ENCODE measurements at places on chromosomes 16 and 17.

- no peak for DNase-seq
Measured at GRCh38 chr17:70171159-70171558, 1.8 kb downstream of the KCNJ2 start.

- no peak for DNase-seq
Measured at GRCh38 chr17:77774182-77774581, 184.3 kb upstream of the TNRC6C start.

DNA sequence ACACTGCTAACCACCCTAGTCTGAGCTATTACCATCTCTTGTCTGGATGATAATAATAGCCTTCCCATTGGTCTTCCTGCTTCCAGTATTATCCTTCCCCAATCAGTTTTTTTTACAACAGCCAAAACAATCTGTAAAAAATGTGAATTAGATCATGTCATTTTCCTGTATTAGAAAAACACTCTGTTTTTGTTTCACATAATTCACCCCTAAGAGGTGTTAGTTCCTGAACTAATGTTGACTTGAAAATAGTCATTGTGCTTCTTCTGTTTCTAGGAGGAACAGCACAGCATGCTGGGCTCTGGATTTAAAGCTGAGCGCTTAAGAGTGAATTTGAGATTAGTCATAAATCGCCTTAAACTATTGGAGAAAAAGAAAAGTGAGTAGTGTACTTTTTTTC lies 20.0 kb downstream of the IST1 start:
- DNase-seq = no peak

DNA sequence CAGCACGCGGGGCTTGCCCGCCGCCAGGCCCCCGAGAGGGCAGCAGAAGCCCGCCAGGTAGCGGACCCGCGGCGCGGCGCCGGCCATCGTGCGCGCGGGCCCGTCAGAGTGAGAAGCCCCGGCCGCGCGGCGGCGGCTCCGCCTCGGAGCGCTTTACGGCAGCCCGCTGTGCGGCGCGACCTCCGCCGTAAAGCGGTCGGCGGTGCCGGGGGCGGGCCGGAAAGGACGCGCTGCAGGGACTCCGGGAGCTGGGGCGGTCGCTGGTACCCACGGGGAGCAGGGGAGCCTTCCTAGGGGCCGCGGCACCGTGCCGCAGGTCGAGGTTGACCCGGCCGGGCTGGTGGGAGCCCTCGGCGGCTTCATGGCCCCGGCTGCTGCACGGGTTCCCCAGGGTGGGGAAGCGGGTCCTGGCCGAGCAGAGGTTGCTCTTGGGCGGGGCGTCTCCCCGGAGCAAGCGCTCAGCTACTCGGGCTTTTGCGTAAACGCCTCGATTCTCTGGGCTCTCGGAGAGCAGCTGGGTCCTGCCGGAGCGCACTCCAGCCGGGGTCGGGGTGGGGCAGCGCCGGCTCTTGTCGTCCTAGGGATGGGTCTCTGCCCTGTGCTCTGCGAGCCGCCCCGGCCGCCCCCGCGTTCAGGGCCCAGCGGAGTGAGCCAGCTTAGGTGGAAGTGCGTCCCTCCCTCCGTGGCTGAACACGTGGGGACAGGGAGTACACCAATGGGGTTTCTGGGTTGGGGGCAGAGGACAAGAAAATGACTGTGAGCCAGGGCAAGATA lies at the start of gene FAAP100:
Gene FAAP100 (minus strand): TSS at position 110 of the 774 bp plus-strand sequence. CDS start 23 bp downstream, at position 87.
- peak; percentile 80 for DNase-seq

- DNase-seq = no peak
Measured at GRCh38 chr17:70238646-70239045, 69.3 kb downstream of the KCNJ2 start.

GRCh38 chr16:84603140-84603816 lies 14.6 kb downstream of the COTL1 start:
- peak; percentile 51 for DNase-seq

GRCh38 chr16:67470359-67470758 lies 10.6 kb downstream of the ATP6V0D1 start:
- no peak for DNase-seq
